ENCODE measurements at places on chromosomes 6 and 20.
A peak's percentile ranks its signal among the peaks of the same experiment; 100 is the strongest.

DNA sequence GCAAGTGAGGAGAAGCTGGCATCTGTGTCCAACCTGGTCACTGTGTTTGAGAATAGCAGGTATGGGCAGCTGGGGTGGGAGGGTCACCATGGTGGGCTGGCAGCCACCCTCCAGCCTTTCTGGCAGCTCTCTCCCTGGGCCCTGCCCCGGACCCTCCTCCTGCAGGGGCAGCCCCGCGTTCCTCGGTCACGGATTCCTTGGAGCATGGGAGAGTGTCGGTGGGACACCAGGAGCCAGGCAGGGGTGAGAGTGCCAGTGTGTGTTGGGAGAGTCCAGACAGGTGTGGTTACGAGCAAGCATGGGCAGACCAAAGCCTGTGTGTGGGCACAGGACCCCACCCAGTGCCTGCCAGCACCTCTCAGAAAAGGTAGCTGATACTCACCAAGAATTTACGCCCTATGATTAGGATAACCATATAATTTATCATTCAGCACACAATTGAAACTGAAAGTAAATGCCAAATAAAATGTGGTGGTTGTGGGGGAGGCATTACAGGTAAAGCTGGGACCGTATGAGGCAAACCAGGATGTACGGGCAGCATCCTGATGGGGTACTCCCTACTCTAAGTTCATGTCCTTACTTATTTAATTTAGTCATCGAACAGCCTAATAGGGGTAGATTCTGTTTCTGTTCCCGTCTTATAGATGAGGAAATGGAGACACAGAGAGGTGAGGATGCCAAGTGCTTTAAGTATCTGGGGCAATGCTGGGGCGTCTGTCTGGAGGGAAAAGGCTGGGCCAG, 542 bp downstream of the FGD2 start:
- no peak for DNase-seq

DNA sequence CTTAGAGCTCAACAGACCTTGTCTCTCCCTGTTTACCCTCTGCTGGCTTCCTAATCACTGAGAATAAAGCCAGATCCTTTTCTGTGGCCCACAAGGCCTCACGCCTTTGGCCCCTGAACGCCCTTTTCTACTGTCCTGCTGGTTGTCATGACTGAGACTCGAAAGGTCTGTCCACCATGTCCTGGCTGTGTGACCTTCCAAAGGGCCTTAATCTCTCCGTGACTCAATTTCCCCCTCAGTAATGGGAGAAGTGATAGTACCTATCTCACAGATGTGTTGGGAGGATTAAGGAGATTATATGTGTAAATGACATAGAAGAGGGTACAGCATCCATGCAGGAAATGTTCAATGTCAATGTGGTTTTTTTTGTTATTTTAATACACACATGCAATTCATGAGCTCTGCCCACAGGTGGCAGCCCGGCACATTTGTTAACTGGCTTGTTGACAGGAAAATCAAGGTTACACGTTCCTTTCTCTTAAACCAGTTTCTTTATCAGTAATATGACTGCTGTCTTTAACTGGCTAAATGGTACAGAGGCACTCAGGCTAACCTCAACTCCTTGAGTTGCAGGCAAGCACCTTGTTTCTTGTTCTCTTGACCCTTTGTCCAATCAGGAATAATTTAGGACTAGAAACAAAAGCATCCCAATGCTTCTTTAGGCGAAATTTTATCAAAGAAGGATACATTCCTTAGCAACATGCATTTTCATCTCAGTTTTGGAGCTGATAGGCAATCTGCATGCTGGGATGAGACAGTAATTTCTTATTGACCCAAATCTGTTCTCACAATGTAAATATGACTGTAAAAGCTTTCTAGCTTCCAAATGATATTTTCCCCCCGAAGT, 16.6 kb downstream of the SLC22A1 start:
- DNase-seq, result peak; percentile 59

DNA sequence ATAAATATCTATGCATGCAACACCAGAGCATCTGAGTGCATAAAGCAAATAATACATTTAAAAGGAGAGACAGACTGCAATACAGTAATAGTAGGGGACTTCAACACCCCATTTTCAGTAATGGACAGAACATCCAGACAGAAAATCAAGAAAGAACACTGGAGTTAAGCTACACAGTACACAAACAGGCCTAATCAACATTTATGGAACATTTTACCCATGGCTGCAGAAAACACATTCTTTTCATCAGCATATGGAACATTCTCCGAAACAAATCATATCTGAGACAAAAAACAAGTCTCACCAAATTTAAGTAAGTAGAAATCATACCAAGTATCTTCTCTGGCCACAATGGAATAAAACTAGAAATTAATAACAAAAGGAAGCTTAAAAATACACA, 50.5 kb downstream of the REV3L start:
- DNase-seq, result no peak

DNA sequence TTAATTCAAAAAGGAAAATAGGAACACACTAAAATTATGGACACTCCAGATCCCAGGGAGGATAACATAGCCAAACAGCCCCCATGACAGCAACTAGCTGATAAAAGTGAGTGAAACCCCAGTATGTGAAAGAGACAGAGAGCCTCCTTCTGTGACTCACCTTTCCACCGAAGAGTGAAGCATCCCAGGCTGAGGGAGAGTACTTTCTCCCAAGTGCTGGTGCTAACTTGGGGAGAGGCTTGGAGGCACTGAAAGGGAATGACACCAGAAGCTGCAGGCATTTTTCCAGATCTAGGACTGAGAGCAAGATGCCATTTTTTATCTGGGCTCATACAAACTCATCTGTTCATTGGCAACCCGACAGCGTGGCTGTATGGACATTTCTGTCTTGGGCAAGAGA, 339.8 kb downstream of the HTR1B start:
- no peak for DNase-seq

GRCh38 chr6:105601541-105602236, 198.8 kb upstream of the PREP start:
- DNase-seq, result peak; percentile 17

DNA sequence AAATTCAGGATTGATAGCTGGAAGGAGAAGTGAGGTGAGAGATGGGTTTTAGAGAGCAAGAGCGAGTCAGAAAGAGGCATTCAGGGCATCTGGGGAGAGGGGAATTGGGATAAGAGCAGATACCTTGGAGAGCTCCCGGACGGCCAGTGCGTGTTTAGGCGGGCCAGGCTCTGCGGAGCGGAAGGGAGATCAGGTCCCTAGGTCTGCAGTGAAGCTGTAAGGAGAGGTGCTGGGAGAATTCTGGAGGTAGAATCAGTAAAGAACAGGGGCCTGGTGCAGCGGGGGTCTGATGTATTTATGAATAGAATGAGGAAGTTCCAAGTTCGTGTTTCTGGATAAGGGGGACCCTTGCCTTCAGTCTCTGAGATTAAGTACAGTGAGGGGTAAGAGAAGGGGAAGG, 47.4 kb upstream of the FAM83D start:
- DNase-seq, result no peak

GRCh38 chr6:165019681-165020080, 289.7 kb downstream of the C6orf118 start:
- DNase-seq, result no peak

DNA sequence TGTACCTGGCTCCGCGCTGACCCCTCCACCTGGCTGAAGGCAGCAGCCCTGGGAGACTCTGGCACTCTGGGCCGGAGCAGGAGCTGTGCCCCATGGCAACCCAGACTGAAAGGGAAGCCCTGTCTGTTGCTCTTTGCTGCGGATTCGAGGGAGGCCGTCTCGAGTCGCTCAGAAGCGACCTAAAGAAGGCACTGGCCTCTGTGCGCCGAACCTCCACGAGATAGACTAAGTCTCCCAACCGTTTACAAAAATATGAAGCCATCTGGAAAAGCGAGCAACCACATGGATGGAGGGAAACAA, 10.5 kb upstream of the TBX18 start:
- DNase-seq, result no peak

DNA sequence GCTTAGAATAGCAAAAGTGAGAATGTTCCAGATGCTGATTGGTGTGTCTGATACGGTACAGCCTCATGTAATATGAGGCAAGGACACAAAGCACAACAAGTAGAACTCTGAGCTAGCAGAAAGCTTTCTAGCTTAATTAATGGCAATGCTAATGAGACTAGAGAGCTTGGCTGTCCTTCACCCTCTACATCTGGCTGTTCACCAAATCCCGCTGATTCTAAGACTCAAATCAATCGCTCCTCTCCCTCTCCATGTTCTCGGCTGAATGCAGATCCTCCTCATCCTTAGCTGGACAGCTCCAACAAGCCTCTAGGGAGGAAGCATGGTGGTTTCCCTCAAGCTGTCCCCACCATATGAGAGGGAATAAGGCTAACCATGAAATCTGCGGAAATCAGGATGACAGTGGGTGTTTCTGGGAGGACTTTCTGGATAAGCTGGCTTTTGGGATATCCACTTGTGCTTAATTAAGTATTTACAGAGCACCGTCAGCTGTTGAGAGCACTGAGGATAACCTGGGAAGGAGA, 128.9 kb downstream of the FOXC1 start:
- DNase-seq, result no peak

DNA sequence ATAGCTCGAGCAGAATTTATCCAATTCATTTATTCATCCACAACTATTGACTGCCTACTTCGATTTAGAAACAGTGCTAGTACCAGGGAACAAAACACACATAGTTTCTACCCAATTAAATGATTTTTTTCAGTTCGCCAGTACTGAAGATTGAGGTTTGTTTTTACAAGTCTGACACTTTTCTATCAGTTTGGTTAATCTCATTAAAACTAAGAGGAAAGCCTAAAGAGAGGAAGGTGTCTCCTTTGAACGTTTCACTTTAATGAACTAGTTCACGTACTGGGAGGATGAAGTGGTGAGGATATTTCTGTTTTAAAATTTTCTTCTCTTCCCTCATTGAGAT, 570 bp upstream of the ANKS1A start:
- DNase-seq, result no peak

- no peak for DNase-seq
Observed at GRCh38 chr20:63471002-63471716, 1.3 kb downstream of the KCNQ2 start.

GRCh38 chr6:42269974-42270510, 52.4 kb upstream of the MRPS10 start:
- DNase-seq, result no peak

GRCh38 chr20:14617123-14617522, 279.7 kb upstream of the FLRT3 start:
- no peak for DNase-seq

DNA sequence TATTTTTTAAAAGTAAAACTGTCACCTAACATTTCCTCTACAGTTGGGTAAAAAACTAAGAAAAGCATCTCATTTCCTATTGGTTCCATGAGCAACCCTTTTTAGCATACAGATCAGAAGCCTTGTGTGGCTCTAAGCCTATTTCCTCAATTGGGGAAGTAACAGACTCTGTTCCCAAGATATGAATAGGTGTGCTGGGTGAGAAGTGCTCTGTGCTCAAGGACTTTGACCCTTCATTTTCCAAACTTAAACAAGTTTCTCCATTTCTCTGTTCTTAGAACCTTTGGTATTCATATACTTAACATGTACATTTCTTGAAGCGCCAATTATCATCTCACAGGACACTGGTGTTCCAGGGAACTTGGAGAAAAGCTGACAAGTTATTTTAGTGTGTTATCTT, 24.1 kb downstream of the CARMIL1 start:
- no peak for DNase-seq

GRCh38 chr20:32336918-32337347, 21.2 kb upstream of the ASXL1 start:
- no peak for DNase-seq

- DNase-seq, result no peak
Observed at GRCh38 chr6:72206606-72207005, 320.3 kb downstream of the RIMS1 start.
